NCI-H510A treated with DMSO at 0.1 percent for 48 hours (cell line): ENCODE measurements at places on chromosomes 4 and X.

GRCh38 chr4:3202836-3203820 is 45.8 kb upstream of the MSANTD1 start:
- DNase-seq: no peak

GRCh38 chrX:129750971-129751370 is 12.2 kb downstream of the XPNPEP2 start:
- no peak for DNase-seq

DNA sequence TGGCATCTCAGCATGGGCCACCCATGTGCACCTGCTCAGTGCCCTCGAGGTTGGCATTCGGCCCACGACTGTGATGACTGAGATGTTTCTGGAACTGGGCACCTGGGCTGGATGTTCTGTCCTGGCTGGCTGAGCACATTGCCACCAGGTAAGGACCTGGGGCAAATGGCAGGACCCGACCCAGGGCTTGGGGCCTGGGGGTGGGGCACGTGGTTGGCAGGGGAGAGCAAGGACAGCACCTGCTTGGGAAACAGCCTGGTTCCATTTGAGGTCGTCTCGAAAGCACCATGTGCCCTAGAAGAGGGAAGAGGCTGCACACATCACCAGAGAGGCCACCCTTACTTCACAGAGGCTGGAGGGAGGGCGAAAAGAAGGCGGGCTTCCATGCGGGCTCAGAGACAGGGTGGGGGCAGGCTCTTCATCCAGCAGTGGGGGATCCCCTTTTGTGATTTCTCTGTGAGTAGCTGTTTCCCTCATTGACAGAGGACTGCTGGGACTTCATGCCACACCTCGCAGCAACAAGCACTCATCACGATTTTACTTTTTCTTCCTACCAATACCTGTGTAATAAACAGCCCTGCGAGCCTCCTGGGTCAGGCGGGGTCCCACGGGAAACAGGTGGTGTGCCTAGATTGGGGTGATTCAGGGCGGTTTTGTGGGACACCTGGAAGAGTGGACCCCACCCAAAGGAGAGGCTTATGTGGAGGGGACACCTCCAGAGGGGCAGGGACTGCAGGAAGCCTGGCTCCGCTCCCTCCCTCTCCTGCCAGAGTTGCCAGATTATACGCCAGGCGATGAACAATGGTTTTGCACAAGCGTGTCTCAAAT is 12.0 kb downstream of the TMEM187 start:
- no peak for DNase-seq

DNA sequence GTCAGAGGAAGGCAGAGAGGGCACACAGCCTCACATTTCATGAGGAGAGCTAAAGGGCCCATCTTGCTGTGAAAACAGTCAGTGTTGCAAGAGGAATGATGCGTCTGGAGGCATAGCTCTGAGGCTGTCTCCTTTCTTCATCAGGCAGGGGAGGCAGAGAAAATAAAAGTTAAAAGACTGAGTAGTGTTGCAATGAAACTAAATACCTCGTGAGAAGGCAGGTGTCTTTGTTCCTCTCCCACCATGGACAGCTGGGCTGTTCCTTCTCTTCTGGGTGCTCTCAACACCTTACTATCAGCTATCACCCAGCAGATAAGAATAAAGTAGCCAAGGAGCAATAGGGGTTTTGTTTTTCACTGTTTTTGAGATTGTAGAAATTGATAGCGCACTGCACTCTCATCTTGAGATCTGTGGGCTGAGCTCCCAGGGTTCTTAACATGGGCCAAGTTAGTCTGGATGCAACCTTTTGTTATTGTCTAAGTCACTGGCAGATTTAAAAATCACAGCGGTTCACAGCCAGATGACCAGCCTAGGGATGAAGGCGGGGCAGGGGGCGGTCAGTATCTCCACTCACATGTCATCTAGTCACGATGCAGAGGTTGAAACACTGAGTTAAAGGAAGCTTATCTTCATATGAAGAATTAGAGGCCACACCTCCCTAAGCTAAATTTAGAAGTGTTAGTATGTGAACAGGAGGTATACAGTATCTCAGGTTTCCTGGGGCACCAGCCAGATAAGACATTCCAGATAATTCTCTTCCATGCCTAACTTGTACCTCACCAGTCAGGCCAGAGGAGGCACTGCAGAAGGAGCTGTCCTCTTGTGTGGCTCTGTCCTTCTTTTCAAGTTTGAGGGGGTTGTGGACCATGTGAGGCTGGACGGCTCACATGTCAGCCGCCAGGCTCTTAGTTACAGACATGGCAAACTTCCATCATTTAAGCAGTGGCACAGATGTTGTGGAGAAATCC is 36.9 kb downstream of the PARM1 start:
- no peak for DNase-seq

- no peak for DNase-seq
Observed at GRCh38 chrX:108299704-108300103, 138.5 kb downstream of the COL4A6 start.

DNA sequence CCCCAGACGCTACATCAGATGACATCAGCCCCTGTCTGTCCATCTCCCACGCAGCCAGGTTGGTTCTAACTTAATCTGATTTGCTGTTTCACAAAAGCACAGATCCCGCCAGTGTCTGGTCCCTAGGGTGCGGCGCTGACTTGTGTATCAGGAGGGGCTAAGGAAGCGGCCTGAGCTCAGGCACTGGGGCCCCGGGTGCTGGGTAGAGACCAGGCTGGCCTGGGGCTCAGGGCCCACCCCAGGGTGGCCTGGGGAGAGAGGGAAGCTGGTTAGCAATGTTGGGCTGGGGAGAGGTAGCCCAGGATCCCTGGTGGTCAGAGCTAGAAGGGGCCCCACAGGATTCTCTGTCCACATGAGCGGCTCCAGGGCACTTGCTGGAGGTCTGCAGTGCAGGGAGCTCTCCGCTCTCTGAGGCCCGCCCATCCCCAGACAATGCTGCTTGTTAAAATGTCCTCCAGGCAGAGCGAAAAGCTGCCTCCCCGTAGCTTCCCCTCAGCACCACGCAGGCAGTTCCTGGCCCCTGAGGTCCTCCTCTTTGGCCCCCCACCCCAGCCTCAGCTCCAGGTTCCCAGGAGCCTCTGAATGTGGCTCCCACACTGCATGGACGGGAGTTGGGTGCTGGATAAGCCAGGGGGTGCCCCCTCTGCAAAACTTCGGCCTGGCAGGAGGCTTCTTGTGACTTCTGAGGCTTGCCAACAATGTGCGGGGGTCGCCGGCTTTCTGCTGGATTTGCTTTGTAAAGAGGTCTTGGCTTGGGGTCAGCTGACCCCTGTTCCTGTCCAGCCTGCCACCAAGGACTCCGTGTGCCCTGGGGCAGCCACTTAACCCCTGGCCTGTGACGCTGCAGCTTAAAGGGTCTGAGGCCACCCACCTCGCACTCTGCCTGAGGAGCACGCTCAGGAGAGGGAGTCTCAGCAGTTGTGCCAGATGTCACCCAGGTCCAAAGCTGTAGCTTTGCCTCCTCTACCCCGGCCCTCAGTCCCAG is 112.9 kb downstream of the CPZ start:
- DNase-seq: no peak

GRCh38 chrX:14420841-14421240 is 108.5 kb upstream of the GLRA2 start:
- DNase-seq: no peak

DNA sequence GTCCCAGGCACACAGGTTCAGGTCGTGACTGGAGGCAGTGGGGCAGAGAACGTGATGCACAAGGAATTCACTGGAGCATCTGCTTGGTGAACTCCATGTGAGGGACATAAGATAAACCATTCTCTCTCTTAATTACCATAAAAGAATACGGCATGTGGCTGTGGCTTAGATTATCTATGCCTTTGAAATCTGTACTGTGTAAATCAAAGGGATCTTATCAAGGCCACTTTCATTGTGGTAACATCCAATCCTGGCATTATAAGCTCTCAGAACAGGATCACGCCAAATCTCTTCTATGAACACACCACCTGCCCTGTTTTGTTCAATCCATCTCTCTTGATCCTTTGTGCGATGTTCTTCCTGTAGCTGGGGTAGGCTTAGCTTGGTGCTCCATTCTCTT is 192.3 kb downstream of the SPATA18 start:
- no peak for DNase-seq

GRCh38 chr4:7668826-7669225 is 234.1 kb upstream of the PSAPL1 start:
- DNase-seq: no peak

- DNase-seq: no peak
Observed at GRCh38 chr4:41189666-41190065, 24.7 kb downstream of the APBB2 start.

DNA sequence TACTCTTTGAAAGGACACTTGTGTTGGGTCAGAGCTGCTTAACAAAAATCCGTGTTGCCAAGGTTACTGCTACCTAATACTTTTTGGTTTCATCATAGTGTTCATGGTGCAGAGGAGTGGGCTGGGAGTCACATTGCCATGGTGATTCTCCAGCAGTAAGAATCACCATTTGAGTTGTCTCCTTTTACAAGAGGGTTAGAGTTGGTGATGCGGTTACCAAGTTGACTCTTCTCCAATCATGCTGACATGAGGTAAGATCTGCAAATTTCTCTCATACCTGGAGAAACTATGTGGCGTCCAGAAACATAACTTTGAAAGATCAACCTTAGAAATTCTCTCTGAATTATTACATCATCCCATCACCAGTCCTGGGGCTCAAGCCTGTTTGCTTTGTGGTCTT is 242.9 kb upstream of the CNKSR2 start:
- DNase-seq: no peak

DNA sequence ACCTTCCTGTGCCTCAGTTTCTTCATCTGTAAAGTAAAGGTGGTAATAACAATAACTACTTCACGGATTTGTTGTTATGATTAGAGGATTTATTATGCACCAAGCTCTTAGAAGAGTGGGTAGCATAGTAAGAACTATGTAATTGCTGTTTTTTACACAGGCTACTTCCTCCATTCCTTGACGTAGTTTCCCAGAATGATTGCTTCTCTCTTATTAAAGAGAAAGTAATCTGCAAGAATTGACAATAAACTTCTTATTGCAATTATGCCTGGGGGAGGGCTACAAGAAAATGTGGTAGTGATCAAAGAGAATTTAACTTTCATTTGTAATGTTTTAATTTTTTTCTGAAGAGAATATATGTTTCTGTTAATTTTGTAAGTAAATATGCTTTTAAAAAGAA is 238.7 kb downstream of the GASK1B start:
- DNase-seq: no peak

- no peak for DNase-seq
Observed at GRCh38 chr4:100977746-100978397, 369.5 kb downstream of the PPP3CA start.

DNA sequence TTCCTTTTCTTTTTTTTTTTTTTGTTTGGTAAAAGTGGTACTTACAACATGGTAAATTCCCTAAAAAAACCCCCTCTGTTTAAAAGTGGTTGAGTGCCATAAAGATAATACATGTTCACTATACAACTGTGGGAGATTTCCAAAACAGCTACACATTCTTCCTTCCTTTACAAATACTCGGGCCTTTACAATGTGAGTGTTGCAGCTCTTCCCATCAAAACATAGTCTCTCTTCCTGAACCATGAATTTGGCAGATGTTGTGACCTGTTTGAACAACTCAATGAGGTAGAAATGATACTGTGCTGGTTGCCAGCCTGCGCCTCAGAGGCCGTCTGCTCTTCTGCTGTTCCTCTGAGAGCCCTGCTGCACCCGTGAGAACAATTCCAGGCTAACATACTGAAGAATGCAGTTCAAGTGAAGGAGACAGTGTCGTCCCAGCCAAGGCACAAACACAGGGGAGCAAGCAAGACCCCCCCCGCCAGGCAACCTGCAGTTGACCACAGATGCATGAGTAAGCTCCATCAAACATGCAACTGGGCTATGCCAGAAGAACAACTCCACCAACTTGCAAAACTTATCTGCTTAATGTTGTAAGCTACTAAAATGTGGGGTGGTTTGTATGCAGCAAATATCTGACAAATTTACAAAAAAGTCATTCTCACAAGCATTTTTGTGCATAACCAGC is 645.0 kb downstream of the PCDH7 start:
- DNase-seq: no peak

GRCh38 chr4:7498446-7499200 is 63.9 kb upstream of the PSAPL1 start:
- no peak for DNase-seq

GRCh38 chrX:87895421-87895820 is 377.8 kb downstream of the KLHL4 start:
- DNase-seq: no peak

DNA sequence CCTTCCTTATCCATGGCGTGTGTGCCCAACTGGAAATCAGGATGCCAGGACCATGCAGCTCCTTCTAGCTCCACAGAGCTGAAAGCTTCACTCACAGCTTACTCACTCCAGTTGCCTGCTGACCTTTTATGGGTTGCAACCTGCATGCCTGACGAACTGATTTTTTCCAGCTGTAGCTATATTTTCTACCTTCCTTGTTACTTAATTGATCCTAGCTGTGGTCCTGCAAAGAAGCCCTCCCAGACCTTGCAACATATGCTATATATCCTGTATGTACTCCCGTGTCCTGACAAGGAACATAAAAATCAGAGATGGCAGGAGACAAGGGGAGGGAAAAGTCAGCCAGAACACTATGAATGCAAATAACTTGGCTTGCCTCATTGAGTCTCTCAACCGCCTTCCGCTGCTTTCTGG is 135.3 kb upstream of the LDB2 start:
- DNase-seq: no peak

GRCh38 chr4:26522478-26522877 is 32.2 kb upstream of the CCKAR start:
- DNase-seq: no peak

DNA sequence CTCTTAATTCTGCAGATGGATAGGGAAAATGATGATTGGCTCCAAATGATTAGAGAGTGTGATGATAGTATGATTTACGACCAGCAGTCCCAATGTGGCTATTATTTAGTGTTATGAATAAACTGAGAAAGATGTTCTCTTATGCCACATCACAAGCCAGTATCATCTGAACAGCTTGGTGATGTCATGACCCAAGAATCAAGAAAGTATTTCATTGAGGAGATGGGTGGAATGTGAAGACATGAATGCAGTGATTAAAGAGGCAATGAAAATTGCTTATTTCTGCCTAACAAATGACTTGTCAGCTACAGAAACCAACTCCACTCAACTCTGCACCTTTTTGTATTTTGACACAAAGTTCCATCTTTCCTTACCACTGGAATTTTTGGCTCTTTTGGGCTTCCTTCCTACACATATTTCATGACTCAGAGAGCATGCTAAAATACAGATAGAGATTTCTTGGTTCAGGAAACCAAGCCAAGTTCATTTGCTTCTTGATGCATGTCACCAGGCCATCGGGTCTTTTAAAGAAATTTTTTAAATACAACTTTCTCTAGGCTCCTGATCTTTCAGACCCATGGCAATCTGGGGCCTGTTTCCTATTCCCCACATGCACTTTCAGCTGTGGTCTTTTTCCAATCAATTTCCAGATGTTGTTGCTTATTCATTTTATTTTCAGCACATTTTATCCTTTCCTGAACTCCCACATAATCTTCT is 174.2 kb downstream of the HHIP start:
- no peak for DNase-seq

DNA sequence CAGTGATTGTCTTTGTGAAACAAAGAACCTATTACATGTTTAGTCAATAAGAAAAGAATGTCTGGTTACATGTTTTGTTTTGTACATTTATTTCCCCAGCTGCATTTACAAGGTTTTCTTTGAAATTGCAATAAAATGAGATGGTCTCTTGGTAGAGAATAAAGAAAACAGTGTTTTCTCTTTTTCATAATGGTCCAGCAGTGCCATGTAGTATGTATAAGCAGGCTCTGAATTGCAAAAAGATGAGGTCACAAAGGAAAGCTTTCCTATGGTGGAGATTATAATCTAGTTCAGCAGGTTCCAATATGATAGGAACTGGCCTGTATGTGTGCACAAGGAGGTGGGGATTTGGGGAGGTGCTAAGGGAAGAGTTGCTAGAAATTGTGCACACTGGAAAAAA is 1417.3 kb downstream of the STIM2 start:
- DNase-seq: no peak

GRCh38 chr4:26723216-26723615 is 137.4 kb upstream of the STIM2 start:
- DNase-seq: no peak
